ENCODE measurements at places on chromosomes 7 and 10.

GRCh38 chr7:39324139-39324760 is 242.0 kb upstream of the YAE1 start:
- DNase-seq = no peak

GRCh38 chr7:34242391-34242790 is 337.1 kb downstream of the BMPER start:
- DNase-seq = no peak

DNA sequence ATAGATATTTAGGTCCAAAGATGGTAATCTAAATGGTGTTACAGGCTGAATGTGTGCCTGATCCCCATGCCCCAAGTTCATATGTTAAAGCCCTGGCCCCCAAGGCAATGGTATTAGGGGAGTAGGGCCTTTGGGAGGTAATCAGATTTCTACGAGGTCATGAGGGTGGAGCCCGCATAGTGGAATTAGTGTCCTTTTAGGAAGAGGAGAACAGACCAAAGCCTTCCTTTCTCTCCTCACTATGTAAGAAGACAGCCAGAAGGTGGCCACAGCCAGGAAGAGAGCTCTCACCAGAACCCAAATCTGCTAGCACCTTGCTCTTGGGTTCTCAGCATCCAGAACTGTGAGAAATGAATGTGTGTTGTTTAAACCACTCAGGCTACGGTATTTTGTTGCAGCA is 15.2 kb downstream of the ERVW-1 start:
- no peak for DNase-seq

DNA sequence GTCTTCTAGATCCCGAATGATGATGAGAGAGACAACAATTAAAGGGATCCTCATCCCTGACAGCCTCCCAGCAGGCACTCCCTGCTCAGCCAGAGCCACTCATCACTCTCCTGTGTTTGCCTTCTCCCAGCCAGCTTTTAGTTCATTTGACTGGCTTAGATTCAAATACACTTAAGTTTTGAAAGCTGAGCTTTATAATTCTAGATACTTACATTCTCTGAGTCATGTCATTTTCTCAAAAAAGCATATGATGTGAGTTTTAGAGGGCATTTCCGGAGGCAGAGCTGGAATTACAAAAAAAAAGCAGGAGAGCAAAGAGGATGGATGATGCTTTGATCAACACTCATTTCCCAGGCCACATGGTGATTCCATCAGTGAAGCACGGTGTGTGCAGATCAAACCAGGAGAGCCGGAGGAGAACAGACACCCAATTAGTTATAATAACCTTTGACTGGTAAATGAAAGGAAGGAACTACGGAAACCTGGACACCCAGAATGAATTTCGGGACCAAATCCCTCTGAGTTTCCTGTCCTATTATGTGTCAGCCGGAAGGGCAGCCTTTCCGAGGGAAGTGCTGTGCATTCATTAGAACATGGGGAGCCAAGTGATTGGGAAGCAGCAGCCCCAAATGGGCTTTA is 81.5 kb upstream of the HPS1 start:
- DNase-seq = no peak

DNA sequence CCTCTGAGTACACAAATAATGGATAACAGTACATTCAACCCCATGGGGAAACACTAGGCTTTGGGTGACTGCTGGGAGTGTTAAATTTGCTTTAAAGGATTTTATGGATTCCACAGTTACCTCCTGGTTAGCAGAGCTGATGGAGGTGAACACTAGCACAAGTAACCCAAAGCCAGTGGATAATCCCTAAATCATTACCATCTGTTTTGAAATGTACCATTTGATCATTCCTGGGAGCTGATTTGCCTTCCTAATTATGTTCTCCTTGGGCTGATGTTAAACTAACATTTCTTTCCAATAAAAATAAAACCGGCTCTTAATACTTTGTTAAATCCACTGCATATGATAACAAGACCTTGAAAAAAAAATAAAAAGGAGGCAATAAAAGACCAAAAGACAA is 493.9 kb downstream of the PLXNA4 start:
- DNase-seq = no peak

DNA sequence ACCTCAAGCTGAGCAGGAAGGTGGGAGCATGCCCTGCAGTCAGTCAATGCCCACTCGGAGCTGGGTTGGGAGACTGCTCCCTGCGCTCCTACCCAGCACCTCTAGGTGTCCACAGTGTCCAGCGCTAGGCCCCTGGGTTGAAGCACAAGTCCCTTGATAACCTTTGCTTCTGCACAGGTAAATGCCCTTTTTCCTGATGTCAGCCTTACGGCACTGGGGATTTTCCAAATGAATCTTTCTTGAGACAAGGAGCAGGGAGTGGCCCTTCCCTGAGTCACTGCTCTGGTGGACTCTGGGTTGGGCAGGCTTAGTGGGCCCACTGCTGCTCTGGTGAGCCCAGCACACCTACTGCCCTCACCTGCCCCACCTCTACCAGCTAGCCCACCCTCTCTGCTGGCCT is 61.9 kb upstream of the OPN4 start:
- no peak for DNase-seq

DNA sequence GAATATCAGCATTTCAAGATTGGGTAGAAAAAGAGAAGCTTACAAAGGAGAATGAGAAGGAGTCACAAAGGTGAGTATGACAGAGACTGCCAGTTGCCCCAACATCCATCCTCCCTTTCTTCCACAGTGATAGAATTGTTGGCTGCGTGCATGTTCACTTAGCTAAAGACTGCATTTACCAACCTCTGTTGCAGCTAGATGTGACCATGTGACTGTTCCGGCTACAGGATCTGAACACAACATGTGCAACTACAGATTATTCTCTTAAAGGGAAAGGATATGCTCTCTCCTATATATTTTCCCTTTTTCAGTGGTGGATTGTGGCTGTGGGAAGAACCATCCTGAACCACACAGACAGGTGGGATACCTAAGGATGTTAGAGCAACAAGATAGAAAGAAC is 60.5 kb upstream of the ZNRF2 start:
- DNase-seq = no peak

DNA sequence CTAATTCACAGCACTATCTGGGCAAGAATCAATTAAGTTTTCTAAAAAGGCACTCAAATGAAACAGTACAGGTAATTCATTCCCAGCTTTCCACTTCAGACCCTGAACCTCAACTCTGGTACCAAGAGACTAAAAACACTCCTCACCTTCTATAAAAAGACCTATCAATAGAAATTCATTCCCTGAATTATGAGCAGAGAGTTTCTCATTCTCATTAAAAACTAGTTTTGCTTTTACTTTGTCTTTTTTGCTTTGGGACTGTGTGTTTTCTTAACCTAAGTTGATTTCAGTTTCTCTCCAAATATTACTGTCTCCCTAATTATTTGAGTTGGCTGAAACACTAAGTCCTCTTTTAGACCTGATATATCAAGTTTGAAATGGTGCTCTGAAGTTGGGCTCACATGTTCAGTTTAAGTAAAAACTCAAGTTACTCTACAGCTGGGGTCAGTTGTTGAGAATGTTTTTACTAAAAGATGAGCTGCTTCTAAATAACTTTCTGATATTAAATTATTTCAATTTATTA is 189.5 kb downstream of the JAZF1 start:
- DNase-seq = no peak

DNA sequence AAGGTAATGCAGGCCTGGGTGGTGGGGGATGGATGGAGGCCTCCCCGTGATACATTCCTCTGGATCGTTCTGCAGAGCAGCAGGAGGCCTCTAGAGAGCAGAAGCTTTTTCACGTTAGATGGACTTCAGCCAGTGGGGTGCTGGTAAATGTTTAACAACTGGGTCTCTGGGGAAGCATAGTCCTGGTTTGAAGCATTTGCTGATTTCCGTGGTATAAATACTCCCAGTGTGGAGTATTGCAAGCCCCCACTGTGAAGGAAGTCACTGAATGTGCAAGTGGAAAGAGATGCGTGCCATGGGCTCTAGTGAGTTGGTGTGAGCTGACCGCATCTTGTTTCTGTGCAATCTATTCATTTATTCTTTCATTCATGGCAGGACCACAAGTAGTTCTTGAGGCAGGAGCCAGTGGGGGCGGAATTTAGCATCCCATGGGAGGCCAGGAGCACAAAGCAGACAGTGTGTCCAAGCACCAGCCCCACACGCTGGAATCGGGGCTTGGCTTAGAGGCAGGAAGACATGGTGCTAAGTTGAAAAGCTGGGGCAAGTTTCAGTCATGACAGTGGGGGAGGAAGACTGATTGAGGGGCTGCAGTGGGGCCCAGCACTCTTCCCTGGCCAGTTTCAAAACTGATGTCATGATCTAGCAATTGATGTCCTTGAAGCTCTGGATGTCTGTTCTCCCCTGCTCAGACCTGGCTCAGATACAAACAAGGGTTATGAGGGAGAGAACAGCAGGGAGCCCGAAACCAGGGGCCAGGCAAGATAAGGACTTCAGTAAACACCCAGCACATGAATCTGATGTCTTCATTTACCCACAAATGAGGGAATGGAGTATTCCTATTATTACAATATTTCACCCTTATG is 280.9 kb upstream of the LYZL1 start:
- no peak for DNase-seq

- DNase-seq = no peak
These were observed 13.3 kb downstream of the MAP3K8 start for GRCh38 chr10:30447125-30447799.

DNA sequence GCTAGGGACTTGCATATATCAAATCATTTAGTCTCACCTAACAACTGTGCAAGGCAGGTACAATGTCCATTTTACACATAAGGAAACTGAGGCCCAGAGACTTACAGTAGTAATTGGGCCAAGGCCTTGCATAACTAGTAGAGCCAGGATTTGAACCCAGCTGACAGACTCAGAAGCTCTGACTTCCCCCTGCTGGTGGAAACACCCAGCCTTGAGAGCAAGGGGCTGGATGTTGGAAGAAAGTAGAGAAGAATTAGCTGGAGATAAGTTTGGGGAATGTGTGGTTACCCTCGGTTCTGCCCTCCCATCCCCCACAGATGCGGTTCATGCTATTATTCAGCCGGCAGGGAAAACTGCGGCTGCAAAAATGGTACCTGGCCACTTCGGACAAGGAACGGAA is 2.0 kb downstream of the AP1S1 start:
- DNase-seq = no peak

GRCh38 chr7:137928626-137929025 is 73.3 kb downstream of the CREB3L2 start:
- DNase-seq = peak; percentile 87

- DNase-seq = no peak
These were observed 25.2 kb downstream of the LIPK start for GRCh38 chr10:88731296-88731695.

GRCh38 chr7:117146059-117146458 is 176.8 kb downstream of the WNT2 start:
- DNase-seq = no peak

DNA sequence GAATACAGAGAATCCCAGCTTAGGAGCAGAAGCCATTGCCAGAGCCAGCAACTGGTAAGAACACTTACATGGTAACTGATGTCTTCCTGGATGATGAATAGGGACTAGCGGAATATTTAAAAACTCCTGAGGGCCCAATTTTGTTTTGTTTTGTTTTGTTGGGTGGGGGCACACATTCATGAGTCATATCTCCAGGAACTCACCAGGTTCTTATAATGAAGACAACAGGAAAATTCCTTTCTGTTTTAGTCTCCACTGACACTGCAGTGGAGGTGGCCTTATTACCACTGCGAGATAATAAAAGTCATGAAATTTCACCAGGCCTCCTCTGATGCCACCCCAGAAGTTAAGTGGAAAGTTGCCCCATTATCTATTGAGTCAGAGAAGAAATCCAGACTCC is 6.6 kb upstream of the CUZD1 start:
- DNase-seq = no peak

DNA sequence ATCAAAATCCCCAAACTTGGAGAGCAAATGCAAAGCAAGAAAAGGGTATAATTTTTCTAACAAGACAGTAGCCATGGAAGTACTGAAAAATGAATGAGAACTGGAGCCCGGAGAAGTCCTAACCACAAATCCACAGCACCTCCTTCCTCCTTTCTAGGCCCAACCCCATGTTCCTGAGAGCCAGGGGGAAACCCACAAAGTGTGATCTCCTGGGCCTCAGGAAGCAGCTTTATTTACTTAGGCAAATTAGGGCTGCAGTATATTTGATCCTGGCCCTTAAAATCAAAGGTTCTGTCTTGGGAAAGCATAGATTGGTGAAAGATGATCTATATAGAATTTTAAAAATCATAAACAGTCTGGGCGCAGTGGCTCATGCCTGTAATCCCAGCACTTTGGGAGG is 103.0 kb downstream of the DOCK4 start:
- DNase-seq = no peak

- peak; percentile 33 for DNase-seq
These were observed 656 bp upstream of the CNNM2 start for GRCh38 chr10:102917314-102917961.

DNA sequence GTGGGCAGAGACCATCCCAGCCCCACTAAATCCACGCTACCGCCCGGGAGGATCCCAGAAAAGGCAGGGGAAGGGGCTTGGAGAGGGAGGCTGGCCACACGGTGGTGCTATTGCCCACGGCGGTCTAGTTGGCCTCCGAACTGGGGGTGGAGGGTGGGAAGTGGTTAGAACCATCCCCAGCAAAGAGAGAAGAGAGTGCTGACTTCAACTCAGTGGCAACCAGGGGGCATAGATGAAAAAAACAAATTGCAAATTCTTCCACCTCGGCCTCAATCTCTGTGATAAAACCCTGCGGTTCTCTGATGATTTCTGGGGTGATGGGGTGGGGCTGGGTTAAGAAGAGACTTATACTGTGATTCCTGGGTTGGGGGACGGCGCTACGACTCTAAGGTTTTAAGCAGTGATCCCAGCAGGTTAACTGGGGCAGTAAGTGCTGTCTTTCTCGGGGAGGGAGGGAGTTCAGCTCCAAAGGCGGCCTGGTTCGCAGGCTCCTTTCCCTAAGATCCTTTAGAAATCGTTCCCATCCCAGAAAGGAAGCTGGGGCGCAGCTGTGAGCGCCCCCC is 154.5 kb upstream of the LYZL2 start:
- peak; percentile 46 for DNase-seq

- DNase-seq = no peak
These were observed 161.6 kb upstream of the MKLN1 start for GRCh38 chr7:131166066-131166465.

- peak; percentile 16 for DNase-seq
These were observed at the start of gene CYP3A5 for GRCh38 chr7:99679400-99680191. CYP3A5 (minus strand) TSS chr7:99679996; CDS start chr7:99679896, 100 bp downstream.
